ENCODE measurements at places on chromosomes 2 and 18. TPM values are rescaled to one million over a fixed set of nuclear protein-coding genes. Genes with fewer than 3 reads are reported as not detected.

The SCYGR4 gene
- not detected for total RNA-seq

The FAM110C gene
- total RNA-seq = 5.1 TPM

GRCh38 chr2:65788556-65788955 is 356.2 kb upstream of the SPRED2 start:
- H3K27me3 ChIP-seq = no peaks in the 10 kb centered on the region
- no peaks in the 10 kb centered on the region for H3K36me3 ChIP-seq
- no peaks in the 10 kb centered on the region for H3K4me1 ChIP-seq
- no peak for DNase-seq

DNA sequence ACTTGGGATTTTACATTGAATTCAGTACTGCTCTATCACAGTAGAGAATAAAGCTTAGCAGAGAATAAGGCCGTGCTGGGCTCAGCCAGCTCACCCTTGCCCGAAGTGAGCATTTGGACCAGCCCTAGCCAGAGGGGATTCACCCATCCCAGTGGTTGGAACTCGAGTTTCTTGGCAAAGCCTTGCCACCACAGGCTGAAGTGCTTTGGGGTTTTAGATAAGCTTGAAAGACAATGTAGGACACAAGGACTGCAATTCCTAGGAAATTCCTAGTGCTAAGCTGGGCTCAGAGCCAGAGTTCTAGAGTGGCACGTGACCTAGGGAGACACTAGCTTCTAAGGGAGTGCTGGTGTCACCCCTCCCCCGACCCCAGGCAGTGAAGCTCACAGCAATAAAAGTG is 28.0 kb downstream of the SERPINB11 start:
- DNase-seq = no peak
- H3K27ac ChIP-seq = no peak overlapping the region
- H3K4me3 ChIP-seq = no peak overlapping the region

DNA sequence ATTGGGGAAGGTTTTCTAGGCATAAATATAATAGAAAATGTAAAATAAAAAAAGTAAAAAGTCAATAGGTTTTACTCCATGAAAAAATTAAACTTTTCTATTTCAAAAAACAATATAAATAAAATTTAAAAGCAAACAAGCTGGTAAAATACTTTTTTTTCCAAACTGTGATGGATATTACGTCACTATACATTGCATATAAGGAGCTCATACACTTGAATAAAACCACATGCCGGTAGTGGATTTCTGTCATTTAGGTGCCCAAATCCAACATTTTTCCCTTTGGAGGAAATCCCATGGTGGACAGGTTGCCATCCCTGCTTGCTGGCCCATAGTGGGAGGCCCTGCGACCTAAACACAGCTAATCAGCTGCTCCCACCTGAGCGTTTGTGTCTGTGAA is 289.4 kb upstream of the HNRNPA3 start:
- no peaks in the 10 kb centered on the region for H3K4me1 ChIP-seq
- H3K27me3 ChIP-seq = no peaks in the 10 kb centered on the region
- no peak for DNase-seq
- H3K36me3 ChIP-seq = no peaks in the 10 kb centered on the region
- no peak overlapping the region for H3K4me3 ChIP-seq

DNA sequence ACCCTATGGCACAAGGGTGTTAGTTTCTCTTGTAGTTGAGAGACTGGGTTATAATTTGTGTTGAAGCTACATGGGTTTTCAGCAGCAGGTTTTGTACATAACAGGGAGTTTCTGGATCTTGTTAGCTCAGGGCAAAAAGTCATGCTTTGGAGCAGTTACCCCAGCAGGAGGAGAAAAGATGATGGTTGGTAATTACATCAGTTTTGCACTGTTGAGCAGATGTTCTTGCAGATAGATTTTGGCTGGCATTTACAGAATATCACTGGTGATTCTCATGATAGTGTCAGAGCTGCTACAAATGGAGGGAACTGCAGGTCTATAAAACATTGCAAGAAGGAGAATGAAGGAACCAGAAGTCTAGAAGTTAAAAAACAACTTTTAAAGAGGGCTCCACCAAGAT is 215.2 kb upstream of the ATP5MC3 start:
- no peak overlapping the region for H3K27ac ChIP-seq
- H3K27me3 ChIP-seq = no peaks in the 10 kb centered on the region
- H3K36me3 ChIP-seq = no peaks in the 10 kb centered on the region
- H3K4me3 ChIP-seq = no peak overlapping the region
- no peak for DNase-seq
- H3K4me1 ChIP-seq = no peaks in the 10 kb centered on the region

The HOXD13 gene
- total RNA-seq = not detected

The PAX3 gene
- total RNA-seq = not detected

DNA sequence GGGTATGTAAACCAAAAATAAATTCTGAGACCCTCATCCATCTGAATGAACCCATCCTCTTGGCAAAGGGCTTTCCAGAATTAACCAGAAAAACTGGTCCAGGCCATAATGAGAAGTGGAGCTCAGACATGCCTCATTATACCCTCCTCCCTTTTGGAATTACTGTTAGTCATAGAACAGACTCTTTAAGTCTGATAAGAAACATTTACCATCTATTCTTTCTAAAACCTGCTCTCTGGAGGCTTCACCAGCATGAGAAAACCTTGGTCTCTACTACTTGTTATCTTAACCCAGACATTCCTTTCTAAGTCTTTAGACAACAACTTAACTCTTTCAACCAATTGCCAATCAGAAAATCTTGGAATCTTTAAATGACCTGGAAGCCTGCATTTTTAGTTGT is 82.8 kb downstream of the QPCT start:
- H3K4me1 ChIP-seq = no peaks in the 10 kb centered on the region
- H3K36me3 ChIP-seq = no peaks in the 10 kb centered on the region
- DNase-seq = no peak
- H3K27ac ChIP-seq = no peak overlapping the region

DNA sequence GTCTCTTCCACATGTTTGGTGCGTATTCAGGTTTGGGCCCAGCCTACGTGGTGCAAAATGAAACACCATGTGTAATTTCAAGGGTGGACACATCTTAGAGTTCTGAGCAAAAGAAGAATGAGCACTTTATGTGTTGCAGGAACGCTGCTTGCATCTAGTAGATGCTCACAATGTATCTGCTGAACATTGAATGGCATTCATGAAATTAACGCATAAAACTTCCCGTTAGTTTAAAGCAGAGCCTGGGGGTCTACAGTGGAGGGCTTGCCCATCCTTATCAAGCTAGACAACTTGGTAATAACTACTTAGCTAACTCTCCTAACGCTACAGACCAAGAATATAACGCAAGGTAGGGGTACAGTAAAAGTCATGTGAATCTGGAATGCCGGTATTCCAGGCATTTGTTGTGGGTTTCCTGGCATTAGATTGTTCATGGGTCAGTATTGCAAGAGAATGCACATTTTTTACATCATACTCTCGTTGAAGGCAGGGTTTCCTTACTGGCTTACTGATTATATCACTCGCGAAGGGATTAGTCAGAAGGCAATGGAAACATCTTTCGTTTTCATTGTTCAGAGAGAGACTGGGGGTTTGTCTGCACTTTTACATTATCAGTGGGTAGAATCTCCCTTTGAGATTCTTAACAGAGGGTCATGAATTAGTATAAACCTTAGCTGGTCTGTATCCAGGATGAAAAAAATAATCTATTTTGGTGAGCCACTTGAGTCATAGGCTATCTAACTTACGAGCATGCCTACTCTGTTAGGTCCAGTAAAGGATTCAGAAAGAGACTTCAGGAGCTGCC is 229.5 kb upstream of the EPAS1 start:
- H3K36me3 ChIP-seq = no peaks in the 10 kb centered on the region
- no peaks in the 10 kb centered on the region for H3K4me1 ChIP-seq
- no peak for DNase-seq
- H3K27ac ChIP-seq = no peak overlapping the region
- no peak overlapping the region for H3K4me3 ChIP-seq

DNA sequence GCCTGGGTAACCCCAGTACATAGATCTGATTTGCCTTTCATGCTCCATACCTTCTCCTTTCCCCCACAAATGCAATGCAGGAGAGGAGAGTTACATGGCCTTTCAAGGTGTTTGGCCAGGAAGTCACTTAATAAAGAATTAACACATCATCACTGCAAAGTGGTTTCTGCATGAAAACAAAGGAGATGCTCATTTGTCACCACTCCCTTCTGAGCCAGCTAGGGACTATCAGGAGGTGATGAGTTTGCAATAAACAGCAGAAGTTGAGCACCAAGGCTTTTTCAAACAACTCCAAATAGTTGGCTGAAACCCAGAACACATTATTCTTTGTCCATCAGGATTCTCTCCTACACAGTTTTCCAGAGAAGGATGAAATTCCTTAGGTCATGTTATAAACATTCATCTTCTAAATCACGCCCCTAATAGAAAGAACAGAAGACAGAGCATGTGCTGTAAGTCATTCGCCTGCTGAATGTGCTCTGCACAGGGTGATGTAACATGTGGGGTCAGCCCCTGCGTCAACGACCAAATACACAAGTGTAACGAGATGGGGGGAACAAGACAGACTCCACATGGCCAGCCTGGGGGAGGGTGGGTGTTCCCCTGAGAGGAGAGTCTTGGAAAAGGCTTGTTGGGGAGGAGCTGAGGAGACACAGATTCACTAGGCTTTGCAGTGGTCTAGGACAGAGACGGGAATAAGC is 87.3 kb upstream of the RMDN2 start:
- H3K4me1 ChIP-seq = peaks cover 10% of the 10 kb centered on the region
- peak overlapping the region; percentile 86 for H3K27ac ChIP-seq
- DNase-seq = peak; percentile 97
- no peak overlapping the region for H3K4me3 ChIP-seq
- no peaks in the 10 kb centered on the region for H3K27me3 ChIP-seq

The AQP12A gene
- total RNA-seq = not detected

The MPHOSPH10 gene
- total RNA-seq = 43.1 TPM

DNA sequence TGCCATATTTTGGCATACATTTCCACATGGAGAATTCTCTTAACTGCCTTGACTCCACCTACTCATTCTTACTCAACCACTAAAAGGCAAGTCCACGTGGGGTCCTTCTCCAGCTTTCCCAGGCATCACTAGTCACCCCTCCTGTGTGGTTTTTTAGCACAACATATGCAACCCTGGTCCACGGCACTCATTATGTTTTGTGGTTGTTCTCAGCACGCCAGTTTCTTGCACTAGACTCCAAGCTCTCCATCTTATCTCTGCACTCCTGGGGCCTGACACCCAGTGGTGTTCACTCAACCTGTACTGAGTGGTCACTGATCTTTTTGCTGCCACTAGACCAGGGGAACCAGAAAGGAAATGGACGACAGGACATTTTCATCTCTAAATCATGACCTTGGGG is 18.0 kb downstream of the MARCHF4 start:
- H3K27ac ChIP-seq = no peak overlapping the region
- DNase-seq = no peak
- no peaks in the 10 kb centered on the region for H3K27me3 ChIP-seq

The SERPINB13 gene
- not detected for total RNA-seq

DNA sequence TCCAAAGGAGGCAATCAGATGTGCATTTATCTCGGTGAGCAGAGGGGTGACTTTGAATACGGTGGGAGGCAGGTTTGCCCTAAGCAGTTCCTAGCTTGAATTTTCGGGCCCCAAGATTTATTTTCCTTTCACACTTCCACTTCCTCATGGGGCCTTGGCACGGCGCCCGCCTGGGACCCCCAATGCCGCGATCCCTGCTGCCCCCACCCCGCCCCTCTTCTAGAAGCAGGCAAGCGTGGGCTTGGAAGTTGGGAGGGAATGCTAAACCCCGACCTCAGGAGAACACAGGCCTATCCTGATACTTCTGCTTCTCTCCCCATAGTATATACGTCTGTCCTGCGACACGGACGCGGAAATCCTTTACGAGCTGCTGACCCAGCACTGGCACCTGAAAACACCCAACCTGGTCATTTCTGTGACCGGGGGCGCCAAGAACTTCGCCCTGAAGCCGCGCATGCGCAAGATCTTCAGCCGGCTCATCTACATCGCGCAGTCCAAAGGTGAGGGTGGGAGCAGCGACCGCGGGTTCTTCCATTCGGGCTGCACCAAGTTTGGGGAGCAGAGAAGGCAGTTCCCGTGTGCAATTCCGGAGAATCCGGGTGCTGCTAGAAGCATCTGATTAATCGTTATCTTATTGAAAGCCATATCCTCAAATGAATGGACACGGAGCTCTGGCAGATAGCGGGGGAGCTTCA is 21.6 kb downstream of the TRPM8 start:
- no peaks in the 10 kb centered on the region for H3K27me3 ChIP-seq
- no peak overlapping the region for H3K27ac ChIP-seq
- H3K36me3 ChIP-seq = no peaks in the 10 kb centered on the region

The COL4A4 gene
- 0.76 TPM for total RNA-seq

DNA sequence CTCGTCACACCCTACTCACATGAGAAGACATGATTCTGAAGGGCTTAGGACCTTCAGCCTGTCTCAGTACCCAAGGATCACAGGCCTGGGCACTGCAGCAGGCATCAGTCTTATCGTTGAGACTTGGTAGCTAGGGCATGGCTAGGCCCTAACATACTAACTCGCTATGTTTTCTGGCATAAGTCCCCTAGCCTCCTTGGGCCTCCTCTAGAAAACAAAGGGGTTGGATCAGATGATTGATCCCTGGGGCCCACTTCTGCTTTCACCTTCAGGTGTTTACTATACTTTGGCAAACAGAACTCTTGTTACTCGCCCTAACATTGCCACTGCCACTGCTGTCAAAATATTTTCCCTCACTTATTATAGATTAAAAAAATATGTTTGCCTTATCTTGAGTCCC is 44.2 kb downstream of the VSNL1 start:
- DNase-seq = no peak
- no peaks in the 10 kb centered on the region for H3K4me1 ChIP-seq
- H3K27me3 ChIP-seq = no peaks in the 10 kb centered on the region

GRCh38 chr2:138515092-138515491 is 13.5 kb downstream of the SPOPL start:
- DNase-seq = no peak
- H3K36me3 ChIP-seq = no peaks in the 10 kb centered on the region
- H3K27ac ChIP-seq = no peak overlapping the region
- no peaks in the 10 kb centered on the region for H3K27me3 ChIP-seq
- peaks cover 3% of the 10 kb centered on the region for H3K4me1 ChIP-seq
- no peak overlapping the region for H3K4me3 ChIP-seq

- H3K27me3 ChIP-seq = no peaks in the 10 kb centered on the region
- peak overlapping the region; percentile 97 for H3K4me3 ChIP-seq
- H3K36me3 ChIP-seq = no peaks in the 10 kb centered on the region
- H3K27ac ChIP-seq = peak overlapping the region; percentile 100
- no peak for DNase-seq
- H3K4me1 ChIP-seq = peaks cover 6% of the 10 kb centered on the region
Observed at GRCh38 chr2:28754321-28754720, 2.7 kb downstream of the PPP1CB start.

DNA sequence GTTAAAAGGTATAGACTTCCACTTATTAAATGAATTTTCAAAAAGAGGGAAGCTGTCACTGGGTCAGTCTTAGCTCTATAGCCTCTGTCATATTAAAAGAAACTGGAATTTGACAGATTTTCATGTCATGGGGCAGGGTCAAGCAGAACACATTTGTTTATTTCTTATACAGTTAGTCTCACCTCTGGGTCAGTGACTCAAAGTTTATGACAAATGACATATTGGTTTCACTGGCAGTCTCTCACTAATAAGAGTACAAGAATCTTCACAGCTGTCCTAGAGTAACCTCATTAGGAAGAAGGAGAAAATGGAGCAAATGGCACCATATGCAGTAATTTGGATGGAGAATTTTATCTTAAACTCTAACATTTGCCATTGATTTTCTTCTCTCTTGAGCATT is 63.2 kb downstream of the MBD2 start:
- H3K27ac ChIP-seq = no peak overlapping the region
- H3K27me3 ChIP-seq = no peaks in the 10 kb centered on the region
- no peak for DNase-seq

Measured in uterus (tissue), 4 donors.